ENCODE measurements at places on chromosomes 6 and 20.
A peak's percentile ranks its signal among the peaks of the same experiment; 100 is the strongest.

- no peak for DNase-seq
Observed at GRCh38 chr20:61477451-61477861, 225.4 kb downstream of the CDH4 start.

DNA sequence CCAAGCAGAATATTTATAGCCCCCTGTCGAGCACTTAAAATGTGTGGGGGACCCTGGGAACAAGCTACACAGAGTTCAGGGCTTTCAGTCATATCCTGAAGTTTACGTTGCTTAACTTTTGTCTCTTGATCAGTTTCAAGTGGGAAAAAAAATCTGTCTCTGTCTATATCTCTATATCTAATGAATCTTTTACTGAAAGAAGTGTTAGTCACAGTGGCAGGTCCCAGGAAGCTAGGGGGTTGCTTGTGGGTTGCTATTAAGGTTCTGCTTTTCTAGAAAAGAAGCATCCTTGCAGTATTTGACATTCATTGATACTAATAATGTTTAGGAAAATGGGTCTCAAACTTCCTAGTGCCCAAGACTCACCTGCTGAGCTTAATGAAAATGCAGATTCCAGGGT lies 76.7 kb upstream of the CLDN20 start:
- no peak for DNase-seq

GRCh38 chr6:51562198-51562597 lies 525.2 kb downstream of the PKHD1 start:
- no peak for DNase-seq

DNA sequence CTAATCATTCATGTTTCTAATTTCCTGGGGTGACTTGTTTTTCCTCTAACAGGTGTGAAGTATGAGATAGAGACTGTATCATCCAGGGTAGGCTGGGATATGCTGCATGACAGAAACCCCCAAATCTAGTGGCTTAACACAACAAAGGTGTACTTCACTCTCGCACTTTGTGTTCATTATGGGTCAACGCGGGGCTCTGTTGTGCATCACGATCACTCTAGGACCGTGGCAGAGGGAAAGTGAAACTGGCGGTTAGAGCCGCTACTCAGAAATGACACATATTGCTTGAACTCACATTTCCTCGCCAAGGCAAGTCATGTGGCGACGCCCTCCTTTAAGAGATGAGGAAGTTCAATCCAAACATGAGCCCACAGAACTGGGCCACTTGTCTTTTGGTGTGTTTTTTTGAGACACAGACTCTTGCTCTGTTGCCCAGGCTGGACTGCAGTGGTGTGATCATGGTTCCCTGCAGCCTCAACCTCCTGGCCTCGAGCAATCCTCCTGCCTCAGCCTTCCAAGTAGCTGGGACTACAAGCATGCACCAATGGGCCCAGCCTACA lies 41.3 kb downstream of the PCNA start:
- peak; percentile 37 for DNase-seq

- no peak for DNase-seq
Observed at GRCh38 chr6:144471986-144472385, 186.9 kb downstream of the UTRN start.

- no peak for DNase-seq
Observed at GRCh38 chr6:144660561-144661115, 375.5 kb downstream of the UTRN start.

DNA sequence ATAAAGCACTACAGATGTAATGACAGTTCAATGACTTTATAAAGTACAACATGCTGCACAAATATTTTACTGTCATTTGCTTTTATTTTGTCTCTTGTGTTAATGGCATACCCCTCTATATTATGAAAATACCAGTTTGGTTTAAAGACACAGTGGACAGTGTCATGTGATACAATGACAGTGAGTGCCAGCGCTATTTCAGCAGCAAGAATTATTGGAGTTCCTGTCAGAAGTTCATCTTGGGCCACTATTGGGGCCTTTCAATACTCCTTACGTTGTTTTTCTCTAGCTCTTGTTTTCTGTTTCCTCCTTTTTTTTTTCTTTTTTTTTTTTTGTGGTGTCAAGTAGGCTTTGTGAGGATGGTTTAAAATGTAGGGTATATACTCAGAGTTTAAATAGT lies 232.5 kb downstream of the FARS2 start:
- DNase-seq = no peak

- DNase-seq = no peak
Observed at GRCh38 chr6:125507987-125508655, 206.4 kb upstream of the HDDC2 start.

DNA sequence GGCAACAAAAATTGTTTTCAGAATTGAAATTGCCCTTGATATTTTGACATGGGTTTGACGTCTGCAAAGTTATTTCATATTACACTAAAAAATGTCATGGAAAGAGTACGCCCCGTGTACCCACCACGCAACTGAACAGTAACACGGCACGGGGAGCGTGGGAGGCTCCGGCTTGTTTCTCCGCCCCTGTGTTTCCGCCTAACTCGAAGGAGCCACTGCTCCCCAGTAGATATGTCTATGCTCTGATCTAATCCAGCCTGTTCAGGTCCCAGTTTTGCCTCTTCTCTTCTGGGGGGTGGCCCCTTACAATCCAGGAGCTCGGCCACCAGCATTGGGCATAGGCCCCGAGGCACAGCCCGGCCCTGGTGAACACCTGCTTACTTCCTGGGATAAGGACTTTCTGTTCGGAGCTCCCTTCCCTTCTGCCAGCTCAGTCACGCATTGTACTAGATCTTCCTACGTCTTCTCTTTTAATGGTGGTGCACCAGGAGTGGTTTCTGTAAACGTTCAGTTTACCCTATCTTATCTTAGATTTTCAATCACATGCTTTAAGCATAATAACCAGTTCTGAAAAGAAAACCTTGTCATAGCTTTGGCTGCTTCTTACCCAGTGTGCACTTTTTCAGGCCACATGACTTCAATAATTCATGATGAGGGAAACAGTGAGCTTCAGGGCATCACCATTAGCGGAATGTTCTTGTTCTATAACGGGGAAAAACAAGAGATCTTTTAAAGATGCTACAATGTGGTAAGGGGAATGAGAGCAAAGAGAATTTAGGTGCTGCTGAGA lies 43.9 kb upstream of the EXOC2 start:
- DNase-seq = no peak

DNA sequence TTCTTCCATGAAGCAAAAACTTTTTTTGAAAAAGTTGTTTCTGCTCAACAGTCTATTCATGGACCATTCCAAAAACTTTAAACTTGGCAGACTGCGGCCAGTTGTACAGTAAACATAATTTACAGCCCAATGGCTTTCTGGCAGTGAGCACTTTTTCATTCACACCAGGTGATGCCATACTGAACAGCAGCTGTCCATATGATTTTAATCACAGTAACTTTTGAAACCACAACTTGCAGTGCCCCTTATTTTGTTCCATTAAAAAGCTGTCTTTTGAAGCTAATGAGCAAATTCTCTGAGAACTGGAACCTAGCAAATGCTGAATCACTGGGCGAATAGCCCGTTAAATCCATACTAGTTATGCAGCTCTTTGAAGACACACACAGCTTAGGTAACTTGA lies 576.6 kb downstream of the PTPRT start:
- no peak for DNase-seq

GRCh38 chr20:23541330-23541729 lies 27.0 kb downstream of the CST9L start:
- DNase-seq = no peak

DNA sequence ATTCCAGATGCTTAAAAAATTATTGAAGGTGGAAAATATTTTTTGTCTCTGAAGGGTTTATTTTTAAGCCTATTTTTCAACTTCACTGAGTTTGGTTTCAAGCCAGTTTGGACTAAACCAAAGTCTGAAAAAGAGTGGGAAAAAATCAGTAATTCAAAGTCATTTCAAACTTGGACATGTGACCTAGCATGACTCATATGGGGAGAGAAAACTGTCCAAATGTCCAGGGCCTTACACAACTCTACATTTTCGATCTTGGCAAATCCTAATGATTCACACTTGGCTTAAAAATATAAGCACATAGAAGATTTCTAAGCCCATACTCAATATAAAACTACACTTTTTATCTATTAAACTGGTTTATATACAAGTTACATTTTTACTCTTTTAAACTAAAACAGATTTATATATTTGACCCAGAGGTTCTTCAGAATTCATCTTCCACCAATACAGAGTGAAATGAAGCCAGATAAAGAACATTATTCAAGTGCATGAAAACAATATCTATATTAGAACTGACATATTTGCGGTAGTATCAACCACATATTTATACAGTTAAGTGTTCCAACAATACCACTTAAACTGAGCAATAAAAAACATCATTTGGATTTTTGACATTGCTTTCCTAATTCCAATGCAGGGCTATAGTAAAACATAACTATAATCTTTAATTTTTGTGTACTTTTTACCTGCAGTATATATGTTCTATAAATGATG lies 110.3 kb upstream of the TCF21 start:
- no peak for DNase-seq

DNA sequence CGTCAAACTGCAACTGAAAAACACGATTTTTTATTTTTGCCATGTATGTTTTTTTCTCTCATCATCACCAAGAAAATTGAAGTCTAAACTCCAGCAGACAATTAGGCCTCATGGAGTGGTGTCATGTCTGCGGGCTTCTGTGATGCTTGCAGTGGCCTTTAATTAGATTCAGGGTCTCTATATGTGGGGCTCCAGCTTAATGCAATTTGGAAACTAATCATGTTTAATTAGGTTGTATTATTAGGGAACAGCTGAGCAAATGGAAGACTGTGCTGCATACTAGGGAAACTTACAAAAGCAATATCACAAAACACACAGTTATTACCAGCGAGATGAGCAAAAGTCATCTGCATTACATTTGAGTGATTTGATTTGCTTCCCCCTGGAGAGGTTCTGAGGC lies 132.9 kb upstream of the PMEPA1 start:
- no peak for DNase-seq

DNA sequence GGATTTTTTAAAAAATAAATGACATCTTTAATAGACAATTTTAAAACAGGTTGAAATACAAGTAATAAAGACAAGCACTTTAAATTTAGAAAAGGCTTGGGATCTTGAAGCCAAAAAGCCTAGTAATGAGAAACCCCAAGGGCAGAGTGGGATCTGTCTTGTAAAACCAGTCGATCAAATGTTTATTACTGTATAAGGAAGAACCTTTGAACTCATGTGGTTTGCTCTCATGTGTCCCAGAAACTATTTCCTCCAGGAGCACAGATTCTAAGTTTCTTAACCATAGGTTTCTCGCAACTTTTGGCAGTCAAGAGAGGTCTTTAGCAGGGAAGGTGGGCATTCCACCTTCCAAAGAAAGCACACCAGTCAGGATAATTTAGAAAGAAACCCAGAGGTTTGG lies 541.7 kb upstream of the BTBD3 start:
- no peak for DNase-seq

GRCh38 chr20:11453430-11453829 lies 464.3 kb upstream of the BTBD3 start:
- no peak for DNase-seq

DNA sequence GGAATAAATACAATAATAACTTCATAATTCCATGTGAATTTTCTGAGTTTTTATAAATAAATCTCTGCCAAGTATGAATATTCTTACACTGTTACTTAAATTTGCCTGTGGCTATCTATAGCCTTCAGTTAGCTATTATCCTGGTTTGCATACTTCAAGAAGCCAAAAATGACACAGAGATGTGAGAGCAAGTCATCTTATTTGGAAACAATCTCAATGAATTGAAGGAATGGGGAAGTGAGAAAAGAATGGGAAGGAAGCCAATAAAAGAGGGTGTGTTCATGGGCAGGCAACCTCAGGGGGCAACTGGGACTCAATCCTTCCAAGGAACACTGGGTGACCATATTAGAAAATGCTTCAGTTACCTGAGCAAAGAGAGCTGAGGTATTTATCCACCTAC lies 9.9 kb downstream of the HAO1 start:
- no peak for DNase-seq

GRCh38 chr20:63700199-63701050 lies 4.0 kb downstream of the TNFRSF6B start:
- no peak for DNase-seq

GRCh38 chr6:79394690-79395089 lies 142.5 kb downstream of the LCA5 start:
- DNase-seq = no peak

GRCh38 chr6:16007146-16007545 lies 121.7 kb upstream of the MYLIP start:
- DNase-seq = no peak

DNA sequence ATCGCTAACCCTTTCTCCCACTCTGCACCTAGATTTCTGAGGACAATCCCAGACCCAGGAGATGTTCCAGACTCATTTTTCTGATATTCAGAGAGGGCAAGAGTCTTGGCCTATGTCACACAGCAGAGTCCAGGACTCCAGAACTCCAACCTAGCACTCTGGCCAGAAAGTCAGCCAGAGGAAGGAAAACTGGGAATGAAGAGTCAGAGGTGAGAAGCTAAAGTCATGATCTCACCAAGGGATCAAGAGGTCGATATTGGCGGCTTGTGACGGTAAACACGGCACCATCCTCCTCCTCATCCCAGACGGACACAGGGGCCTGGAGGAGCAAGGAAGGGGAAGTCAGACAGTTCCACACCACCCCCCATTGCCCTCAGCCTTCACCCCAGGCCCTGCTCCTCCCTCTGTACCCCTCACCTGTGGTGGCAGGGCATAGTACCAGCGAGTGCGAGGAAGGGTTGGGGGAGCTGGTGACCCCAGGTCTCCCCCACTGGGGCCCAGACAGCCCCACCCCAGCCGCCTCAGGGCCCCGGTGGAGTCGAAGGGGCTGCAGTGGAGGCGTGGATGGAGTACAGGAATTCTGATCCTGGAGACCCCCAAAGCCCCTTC lies 1.8 kb downstream of the RGL2 start:
- no peak for DNase-seq

- no peak for DNase-seq
Observed at GRCh38 chr6:154230393-154230792, 126.2 kb downstream of the IPCEF1 start.

GRCh38 chr6:121647905-121648304 lies 212.5 kb downstream of the GJA1 start:
- DNase-seq = no peak

DNA sequence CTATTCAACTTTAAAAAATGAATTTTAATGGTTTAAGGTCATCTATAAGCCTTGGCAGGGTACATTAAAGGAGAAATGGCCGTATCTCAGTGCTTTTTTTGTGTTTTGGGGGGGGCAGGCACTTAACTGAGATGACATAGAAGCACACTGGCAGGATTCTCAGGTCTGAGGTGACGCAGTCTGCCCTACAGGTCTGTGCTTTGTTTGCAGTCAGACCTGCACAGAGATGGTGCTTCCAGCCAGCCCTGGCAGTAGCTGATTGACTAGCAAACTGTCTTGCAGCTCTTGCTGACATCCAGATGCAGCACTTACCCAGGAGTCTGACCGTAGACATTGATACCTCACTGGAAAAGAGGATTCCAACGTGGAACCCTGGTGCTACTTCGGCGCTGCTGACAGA lies 249.1 kb downstream of the FOXC1 start:
- no peak for DNase-seq

GRCh38 chr6:48512390-48512789 lies 401.4 kb upstream of the PTCHD4 start:
- DNase-seq = no peak

- peak; percentile 2 for DNase-seq
Observed at GRCh38 chr6:39048481-39049399, at the start of gene GLP1R. TSS of gene GLP1R (plus strand) at chr6:39048781. CDS start at chr6:39048841, 60 bp downstream.

Data from stimulated activated CD4-positive, alpha-beta T cell treated with anti-CD3 and anti-CD28 coated beads, Interleukin-15, amount 100 ng/mL, for 1 hour (primary cell).